Epithelial cell of alveolus of lung (primary cell): ENCODE measurements at places on chromosomes 4 and X. TPM values are rescaled to one million over a fixed set of nuclear protein-coding genes. Genes with fewer than 3 reads are reported as not detected.

SLC49A3 gene
- total RNA-seq = 4.6 and 12.5 TPM in 2 replicates

FAM47A gene
- total RNA-seq = not detected in 2 replicates

GPRIN3 gene
- total RNA-seq = 0.65 and 1.7 TPM in 2 replicates

DCX gene
- total RNA-seq = not detected in 2 replicates

SATL1 gene
- total RNA-seq = not detected in 2 replicates

CLCN3 gene
- total RNA-seq = 27.9 and 35.8 TPM in 2 replicates

SUPT20HL1 gene
- total RNA-seq = not detected in 2 replicates

USP53 gene
- 16.4 and 39.6 TPM in 2 replicates for total RNA-seq

GUCY1A1 gene
- total RNA-seq = 0.39 and 4.2 TPM in 2 replicates

BEND4 gene
- total RNA-seq = not detected in 2 replicates

F8A3 gene
- total RNA-seq = 2.2 TPM in 1 of 2 replicates, not detected in the other

AFAP1 gene
- total RNA-seq = 22.8 and 68.5 TPM in 2 replicates

RPGR gene
- 3.9 and 7.8 TPM in 2 replicates for total RNA-seq

CT83 gene
- total RNA-seq = not detected in 2 replicates

SASH3 gene
- total RNA-seq = not detected in 2 replicates

SMPX gene
- total RNA-seq = not detected in 2 replicates

AKAP4 gene
- not detected in 2 replicates for total RNA-seq

TRIM61 gene
- 2.5 and 2.7 TPM in 2 replicates for total RNA-seq

IRS4 gene
- total RNA-seq = 0.13 TPM in 1 of 2 replicates, not detected in the other

IL2RG gene
- total RNA-seq = not detected in 2 replicates

PF4V1 gene
- total RNA-seq = 1.3 TPM in 1 of 2 replicates, not detected in the other

GAGE12E gene
- total RNA-seq = not detected in 2 replicates

MEPE gene
- total RNA-seq = not detected in 2 replicates

TCEAL5 gene
- not detected in 2 replicates for total RNA-seq

GABRQ gene
- total RNA-seq = 0.26 TPM in 1 of 2 replicates, not detected in the other

USP26 gene
- not detected in 2 replicates for total RNA-seq

CT45A10 gene
- not detected in 2 replicates for total RNA-seq

ADH4 gene
- not detected in 2 replicates for total RNA-seq

LIMCH1 gene
- total RNA-seq = 1.4 and 11.7 TPM in 2 replicates

PABPC1L2B gene
- not detected in 2 replicates for total RNA-seq

BST1 gene
- 11.2 and 12.9 TPM in 2 replicates for total RNA-seq

SPACA5 gene
- total RNA-seq = not detected in 2 replicates

ZMAT1 gene
- total RNA-seq = not detected in 2 replicates

PDGFRA gene
- 159 and 281 TPM in 2 replicates for total RNA-seq

TMEM128 gene
- 24.3 and 39.8 TPM in 2 replicates for total RNA-seq

FDCSP gene
- 7.7 and 11.6 TPM in 2 replicates for total RNA-seq

MAGEE2 gene
- total RNA-seq = not detected in 2 replicates

TAB3 gene
- 7.7 and 10.6 TPM in 2 replicates for total RNA-seq

DSPP gene
- total RNA-seq = not detected in 2 replicates

SCML1 gene
- 3.0 and 5.9 TPM in 2 replicates for total RNA-seq

NXF2 gene
- not detected in 2 replicates for total RNA-seq

EXOC1L gene
- total RNA-seq = not detected in 2 replicates

RS1 gene
- not detected in 2 replicates for total RNA-seq

DCAF4L1 gene
- 0.13 and 0.16 TPM in 2 replicates for total RNA-seq

AP1S2 gene
- total RNA-seq = 29.6 and 77.2 TPM in 2 replicates

KLF8 gene
- 1.6 and 1.7 TPM in 2 replicates for total RNA-seq

XAGE2 gene
- total RNA-seq = not detected in 2 replicates

C4orf50 gene
- not detected in 2 replicates for total RNA-seq

MAGED4B gene
- total RNA-seq = 58.6 and 63.1 TPM in 2 replicates

MECP2 gene
- 21.2 and 24.4 TPM in 2 replicates for total RNA-seq

GYPB gene
- total RNA-seq = not detected in 2 replicates
